GM04503 (cell line): ENCODE measurements at places on chromosomes 2 and 18.
A peak's percentile ranks its signal among the peaks of the same experiment; 100 is the strongest.

- DNase-seq, result no peak
Observed at GRCh38 chr2:162416446-162416845, 72.5 kb downstream of the GCA start.

DNA sequence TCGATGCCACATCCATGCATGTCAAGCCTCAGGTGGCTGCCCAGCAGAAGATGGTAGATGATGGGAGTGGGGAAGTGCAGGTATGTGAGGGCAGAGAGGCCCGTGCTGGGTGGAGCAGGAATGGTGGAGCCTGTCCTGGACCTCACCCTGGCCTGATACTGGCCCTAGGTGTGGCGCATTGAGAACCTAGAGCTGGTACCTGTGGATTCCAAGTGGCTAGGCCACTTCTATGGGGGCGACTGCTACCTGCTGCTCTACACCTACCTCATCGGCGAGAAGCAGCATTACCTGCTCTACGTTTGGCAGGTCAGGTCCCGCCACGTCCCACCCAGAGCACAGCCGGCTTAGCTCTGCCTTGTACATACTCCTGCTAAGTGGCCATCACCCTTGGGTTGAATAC, 13.0 kb downstream of the VIL1 start:
- DNase-seq, result no peak

GRCh38 chr18:37547196-37547827, 18.3 kb downstream of the CELF4 start:
- DNase-seq, result no peak

DNA sequence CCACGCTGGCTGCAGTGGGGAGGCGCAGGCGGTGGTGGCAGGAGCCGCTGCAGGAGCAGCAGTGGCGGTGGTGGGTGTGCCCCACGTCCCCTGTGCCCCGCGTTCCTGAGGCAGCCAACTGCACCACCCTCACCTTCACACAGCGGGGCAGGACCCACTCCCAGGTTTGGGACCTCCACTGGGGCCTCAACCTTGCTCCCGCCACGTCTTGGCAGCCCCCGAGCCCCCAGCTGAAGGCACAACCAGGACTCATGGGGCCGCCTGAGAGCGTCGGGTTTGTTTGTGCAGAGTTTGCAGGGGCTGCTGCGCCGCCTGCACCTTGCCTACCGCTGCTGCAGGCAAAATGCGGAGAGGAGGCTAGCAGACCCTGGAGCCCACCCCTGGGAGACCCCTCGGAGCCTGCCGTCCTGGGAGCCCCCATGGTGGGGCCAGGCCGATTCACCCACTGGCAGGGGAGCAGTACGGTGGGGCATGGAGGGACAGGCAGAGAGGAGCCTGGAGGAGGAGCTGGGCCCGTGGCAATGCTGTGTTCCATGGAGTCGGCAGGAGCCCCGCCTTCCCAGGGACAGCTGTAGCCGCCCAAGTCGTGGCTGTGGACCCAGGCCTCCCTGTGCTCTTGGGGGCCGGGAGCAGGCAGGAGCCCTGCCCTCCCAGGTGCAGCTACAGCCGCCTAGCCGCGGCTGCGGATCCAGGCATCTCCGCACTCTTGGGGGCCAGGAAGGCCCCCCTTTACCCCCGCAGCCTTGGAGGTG, 14.7 kb upstream of the EML6 start:
- no peak for DNase-seq

GRCh38 chr2:186339716-186340115, 146.3 kb upstream of the ZC3H15 start:
- DNase-seq, result no peak

DNA sequence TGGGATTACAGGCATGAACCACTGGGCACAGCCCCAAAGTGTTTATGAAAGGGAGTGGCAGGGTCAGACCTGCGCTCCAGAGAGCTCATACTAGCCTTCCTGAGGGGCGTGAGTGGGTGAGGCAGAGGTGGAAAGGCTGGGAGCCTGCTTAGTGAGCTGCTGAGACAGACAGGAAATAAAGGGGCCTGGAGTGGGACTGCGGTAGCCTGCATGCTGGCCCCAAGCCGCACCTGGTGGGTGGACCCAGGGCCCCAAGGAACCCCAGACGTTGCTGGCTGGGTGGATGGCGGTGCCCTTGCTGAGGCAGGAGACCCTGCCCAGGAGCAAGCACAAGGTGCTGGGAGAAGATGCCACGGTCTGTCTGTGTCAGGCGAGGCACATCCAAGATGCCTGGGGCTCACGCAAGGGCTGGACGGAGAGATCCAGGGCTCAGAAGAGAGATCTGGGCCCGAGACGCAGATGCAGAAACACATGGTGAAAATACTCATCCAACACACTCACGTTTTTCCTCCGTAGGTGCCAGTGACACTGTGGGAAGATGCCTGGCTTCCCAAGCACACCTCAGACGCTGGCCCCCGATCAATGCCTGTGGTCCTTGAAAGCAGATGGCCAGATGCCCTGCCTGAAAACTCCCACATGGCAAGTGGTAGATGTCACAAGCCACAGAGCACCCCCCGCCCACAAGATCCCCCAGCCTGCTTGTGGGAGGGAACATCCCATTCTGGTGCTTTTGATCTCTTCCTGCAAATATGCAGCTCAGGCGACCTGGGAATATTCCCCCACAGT, 151.1 kb downstream of the GLI2 start:
- no peak for DNase-seq

DNA sequence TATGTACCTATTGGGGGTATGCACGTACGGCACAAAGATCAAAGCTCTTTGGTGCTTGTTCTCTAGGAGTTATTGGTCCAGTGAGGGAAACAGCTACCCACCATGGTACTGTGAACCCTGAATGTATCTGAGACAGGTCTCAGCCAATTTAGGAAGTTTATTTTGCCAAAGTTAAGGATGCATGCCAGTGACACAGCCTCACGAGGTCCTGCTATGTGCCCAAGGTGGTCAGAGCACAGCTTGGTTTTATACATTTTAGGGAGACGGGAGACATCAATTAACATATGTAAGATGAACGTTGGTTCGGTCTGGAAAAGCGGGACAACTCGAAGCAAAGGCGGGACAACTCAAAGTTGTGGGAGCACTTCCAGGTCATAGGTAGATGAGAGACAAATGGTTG, 75.8 kb downstream of the SOWAHC start:
- no peak for DNase-seq

DNA sequence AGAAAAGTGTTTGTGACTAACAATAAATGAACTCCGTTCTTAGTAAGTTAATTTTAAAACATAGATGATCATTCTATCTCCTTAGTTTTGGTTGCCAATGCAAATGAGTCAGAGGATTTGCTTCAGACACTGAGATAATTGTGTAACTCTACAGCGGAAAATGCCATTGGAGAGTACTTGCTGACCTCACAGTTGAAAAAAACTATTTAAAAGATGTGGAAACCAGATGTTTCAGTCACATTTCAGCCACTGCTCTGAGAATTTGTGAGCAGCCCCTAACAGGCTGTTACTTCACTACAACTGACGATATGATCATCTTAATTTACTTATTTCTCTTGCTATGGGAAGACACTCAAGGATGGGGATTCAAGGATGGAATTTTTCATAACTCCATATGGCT, at the start of gene TNFAIP6:
Gene TNFAIP6, plus strand, starts transcription at position 234 of the 400 bp plus-strand sequence. Its CDS starts 75 bp downstream, at position 309.
- DNase-seq, result peak; percentile 94

DNA sequence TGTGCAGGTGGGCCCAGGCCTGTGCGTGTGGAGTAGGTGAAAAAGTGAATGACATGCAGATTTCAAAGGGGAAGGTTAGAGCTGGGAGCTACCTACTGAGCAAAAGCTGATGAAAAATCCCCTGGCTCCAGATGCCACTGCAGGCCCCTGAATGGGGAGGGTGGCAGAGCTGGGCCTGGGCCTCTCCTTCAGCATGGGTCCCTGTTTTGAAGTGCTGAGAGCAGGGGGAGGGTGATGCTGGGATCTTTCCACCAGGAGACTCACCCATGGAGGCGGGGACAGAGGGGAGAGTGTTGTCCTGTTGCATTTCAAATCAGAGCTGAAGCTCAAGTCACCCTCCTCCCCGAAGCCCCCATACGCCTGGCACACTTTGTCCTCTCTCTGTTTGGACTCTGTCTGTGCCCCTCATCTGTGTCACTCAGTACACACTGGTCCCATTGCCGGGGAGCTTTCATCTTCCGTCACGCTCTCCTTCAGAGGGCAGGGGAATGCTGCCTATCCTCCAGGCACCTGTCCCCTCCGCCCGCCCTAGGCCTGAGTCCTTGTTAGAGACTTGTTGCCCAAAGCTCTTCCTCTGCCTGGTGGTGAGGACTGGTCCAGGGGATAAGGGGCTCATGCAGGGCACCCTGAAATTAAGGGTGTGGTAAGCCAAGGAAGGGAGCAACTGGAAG, 206.6 kb downstream of the HAUS1 start:
- DNase-seq, result no peak

DNA sequence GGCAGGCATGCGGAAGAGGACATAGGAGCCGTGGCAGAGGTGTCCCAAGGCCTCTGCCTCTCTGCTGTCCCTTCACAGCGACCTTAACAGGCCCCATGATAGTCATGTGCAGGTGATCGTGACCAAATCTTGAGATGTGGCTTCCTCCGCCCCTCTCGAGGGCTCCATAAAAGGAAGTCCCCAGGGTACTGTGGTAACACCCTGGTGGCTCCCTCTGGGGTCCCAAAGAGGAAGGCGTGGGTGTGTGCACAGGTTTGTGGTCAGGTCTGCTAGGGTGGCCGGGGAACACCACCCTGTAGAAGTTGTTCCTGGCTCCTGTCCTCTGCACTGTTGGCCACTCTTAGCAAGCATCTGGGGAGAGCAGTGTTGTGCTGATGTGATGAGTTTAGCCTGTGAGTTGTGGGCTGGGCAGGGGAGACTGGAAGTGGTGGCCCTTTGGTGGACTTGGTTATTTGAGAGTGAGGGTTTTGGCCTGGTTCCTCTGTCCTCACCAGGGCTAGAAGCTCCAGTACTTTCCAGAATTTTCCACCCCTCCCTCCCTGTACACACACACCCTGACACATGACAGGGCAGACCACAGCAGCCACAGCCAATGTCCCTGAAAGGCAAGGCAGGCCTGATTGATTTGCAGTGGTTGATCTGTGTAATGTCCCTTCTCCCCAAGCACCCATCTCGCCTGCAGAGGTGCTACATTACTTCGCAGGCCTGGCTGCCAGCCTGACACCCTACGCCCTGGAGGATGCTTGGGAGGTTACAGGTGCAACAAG, 68.9 kb upstream of the BOD1L2 start:
- no peak for DNase-seq

GRCh38 chr2:16112972-16113560, 172.7 kb downstream of the MYCN start:
- no peak for DNase-seq

DNA sequence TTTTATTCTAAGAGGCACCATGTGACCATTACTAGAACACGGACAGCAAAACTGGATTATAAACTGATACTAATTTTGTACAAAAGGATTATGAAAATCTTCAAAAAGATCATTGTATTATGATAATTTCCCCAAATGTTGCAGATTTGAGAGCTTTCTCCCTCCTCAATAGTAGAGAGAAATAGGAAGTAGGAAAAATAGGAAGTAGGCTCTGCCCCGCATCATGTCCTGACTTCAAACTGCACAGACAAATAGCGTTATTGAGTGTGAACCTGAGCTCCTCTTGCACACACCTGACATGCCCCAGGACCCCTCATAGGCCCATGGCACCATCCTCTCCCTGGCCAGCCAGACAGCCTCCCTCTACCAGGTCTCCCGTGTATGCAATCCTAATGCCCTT, 25.4 kb downstream of the CHRNA1 start:
- DNase-seq, result no peak

GRCh38 chr18:35460736-35461161, 37.0 kb downstream of the INO80C start:
- no peak for DNase-seq

- DNase-seq, result no peak
Observed at GRCh38 chr18:37393221-37393827, 172.3 kb downstream of the CELF4 start.

DNA sequence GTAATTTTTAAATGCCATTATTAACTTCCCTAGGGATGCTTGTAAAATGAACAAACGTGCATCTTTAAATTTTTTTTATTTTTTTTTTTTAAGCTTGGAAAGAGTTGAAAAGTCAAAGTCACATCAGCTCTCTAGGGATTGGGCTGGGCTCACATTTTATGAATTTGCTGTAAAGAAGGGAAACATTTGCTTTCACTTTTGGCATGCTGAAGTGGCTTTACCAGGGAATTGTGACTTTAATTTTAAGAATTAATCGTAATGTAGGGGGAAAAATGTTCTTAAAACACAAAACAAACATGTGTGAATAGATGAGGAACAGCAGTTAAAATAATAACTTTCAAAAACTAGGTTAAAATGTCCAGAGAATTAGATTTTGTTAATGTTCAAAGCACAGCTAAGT, 123.0 kb downstream of the AGAP1 start:
- DNase-seq, result no peak

DNA sequence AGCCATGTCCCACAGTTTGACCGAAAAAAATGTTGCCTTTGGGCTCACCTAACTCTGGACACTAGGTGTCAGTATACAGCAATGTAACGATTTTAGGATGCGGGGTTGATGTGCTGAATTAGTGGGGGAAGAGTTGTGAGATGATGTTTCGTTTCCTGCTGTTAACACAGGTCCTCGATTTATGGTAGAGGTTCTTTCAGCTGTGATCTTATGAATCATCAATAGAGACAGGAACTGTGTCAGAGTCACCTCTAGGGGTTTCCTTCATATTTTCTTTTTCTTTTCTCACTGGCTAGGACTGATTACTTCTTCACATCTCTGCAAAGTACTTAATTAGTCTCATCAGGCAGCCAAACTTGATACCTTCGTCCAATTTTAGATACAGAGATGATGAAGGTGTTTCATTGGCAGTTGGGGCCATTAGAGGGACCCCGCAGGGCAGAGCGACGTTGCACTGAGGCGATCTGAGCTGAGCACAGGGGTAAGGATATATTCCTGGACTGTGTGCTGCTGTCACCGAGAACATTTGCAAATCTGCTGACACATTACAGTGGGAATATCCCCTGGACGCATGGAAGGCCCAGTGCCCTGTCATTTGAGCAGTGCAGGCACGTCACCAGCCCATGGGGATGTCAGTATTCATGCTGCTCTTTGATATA, 10.2 kb upstream of the MMADHC start:
- DNase-seq, result peak; percentile 77

DNA sequence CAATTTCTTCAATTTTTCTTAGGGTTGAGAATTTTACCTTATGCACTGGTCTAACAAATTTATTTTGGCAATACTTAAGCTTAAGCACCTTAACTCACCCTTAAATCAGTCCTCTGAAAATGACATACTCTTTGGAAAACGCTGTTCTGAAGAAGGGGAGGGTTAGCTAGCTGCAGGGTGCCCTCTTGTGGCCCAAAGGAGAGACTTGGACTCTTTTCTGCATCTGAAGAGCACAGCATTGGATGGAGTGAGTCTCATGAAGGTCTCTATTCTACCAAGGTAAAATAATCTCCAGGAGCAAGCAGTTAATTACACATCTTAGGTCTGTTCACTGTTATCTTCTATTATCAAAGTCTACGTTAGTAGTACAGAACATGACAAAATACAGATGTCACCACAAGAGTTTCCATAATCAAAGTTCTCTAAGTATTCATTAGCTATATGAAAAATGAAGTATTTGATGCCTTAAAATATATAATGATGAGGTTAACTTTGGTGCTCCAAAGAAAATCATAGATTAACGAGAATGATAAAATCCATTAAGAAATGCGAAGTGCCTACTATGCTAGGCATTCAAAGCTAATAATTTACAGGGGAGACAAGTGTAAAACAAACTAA, 24.4 kb downstream of the PUM2 start:
- DNase-seq, result no peak

GRCh38 chr2:38038682-38039081, 37.3 kb downstream of the CYP1B1 start:
- DNase-seq, result no peak
